ENCODE measurements at places on chromosomes 12 and 14.

DNA sequence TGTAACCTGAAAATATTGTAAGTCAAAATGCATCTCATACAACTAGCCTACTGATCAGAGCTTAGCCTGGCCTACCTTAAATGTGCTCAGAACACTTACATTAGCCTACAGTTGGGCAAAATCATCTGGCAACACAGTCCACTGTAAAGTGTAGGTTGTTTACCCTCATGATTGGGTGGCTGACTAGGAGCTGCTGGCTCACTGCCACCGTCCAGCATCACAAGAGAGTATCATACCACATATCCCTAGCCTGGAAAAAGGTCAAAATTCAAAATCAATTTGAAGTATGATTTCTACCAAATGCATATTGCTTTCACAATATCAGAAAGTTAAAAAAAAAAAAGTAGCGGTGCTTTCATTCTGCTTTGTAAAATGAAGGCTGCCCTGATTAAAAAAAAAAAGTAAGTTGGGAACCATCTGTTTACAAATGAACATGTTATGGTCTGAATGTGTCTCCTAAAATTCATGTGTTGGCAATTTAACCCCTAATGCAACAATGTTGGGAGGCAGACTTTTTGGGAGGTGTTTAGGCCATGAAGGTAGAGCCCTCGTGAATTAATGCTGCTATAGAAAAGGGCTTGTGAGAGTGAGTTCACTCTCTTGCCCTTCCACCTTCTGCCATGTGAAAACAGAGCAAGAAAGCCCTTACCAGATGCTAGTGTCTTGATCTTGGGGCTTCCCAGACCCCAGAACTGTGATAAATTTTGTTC lies 211.8 kb downstream of the PPM1H start:
- DNase-seq = peak; percentile 47

GRCh38 chr12:5031958-5032357 lies 11.7 kb upstream of the KCNA5 start:
- DNase-seq = no peak

DNA sequence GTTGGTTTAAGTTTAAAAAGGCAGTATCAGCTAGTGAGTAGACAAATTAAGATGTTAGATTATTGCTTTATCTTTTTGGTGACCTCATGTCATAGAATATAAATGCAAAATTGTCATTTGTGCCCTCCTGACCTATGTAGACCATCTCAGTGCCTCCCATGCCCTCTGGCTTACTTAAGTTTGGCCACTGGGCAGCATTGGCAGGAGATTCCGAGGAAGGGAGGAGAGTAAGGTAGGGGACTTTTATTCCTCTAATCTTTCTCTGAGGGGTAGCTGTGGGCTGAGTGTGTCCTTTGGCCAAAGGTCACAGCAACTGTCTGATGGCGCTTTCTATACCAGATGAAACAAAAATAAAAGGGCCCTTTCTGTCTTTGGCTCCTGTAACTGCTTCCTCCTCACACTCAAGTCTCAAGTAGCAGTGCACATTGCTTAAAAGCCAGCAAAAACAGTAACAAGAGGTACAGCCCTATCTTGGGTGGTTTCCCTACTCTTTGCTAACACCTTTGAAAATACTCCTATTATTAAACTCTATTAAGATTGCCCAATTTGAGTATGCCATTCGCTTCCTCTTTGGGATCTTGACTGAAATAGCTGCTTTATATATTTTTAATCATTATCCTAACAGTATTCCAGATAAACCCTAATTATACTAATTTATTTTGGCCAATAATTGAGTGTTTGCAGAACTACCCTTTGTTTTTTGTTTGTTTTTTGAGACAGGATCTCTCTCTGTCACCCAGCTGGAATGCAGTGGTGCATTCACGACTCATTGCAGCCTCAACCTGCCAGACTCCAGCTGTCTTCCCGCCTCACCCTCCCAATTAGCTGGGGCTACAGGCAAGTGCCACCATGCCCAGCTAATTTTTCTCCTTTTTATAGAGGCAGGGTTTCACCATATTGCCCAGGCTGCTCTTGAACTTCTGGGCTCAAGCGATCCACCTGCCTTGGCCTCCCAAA lies 56.5 kb upstream of the KCNH3 start:
- peak; percentile 39 for DNase-seq

DNA sequence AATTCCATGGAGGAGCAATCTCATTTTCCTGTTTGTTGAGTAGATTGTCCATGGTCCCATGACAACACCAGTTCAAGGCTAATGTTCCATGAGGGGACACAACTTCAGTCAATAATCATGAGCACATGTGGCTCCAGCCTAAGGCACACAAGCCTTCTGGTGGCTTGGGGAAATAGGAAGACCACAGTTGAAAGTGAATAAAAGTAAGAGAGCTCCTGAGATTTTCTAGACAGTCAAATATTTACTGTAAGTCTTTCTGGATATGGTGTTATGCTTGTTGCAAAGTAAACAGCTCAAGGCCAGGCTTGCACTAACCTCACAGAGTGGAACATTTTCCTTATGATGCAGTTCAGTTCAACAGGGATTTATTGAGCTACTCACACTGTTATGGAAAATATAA lies 206.9 kb upstream of the SLC38A2 start:
- no peak for DNase-seq

- DNase-seq = no peak
Measured at GRCh38 chr12:86104087-86104486, 152.1 kb downstream of the MGAT4C start.

DNA sequence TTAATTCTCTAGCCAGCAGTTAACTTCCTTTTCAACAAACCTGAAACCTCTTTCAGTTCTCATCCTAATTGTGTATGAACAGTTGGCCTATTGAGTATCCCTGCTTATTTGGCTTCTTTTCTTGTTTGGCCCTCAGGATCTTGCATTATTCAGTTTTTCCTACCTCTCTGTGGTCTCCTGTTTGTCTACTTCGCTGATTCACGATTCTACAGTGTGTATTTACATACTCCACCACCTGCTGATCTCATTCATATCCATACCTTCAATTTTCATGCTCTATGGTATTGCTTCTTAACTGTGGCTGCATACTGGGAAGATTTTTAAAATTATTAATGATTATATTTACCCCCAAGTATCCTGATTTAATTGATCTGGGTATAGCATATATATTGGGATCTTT lies 56.4 kb downstream of the RASSF9 start:
- no peak for DNase-seq

DNA sequence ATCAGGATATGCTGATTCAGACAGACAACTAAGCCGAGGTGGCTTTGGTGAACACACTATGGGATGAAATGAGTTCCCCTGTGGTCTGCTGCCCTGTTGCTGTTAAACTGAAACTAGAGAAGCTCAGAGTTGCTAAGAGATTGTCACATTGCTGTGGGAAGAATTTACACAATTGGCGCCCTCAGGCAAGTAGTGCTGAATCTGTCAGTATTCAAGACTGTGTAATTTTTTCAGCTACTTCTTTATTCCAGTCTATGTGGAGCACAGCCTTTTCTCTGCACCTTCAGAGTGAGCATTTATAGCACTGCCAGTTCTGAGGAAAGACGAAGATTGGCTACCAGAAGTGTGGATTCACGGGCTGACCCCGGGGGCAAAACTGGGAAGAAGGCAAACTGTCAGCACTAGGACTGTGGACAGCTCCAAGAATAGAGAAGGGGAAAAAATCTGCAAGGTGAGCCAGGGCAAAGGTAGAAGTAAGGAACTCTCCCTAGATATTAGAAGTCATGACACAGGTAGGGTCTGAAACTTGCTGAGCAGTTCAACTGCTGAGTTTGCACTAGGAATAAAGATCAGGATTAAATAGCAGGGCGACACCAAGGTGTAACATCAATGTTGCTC lies 218.8 kb upstream of the TMPO start:
- peak; percentile 2 for DNase-seq

DNA sequence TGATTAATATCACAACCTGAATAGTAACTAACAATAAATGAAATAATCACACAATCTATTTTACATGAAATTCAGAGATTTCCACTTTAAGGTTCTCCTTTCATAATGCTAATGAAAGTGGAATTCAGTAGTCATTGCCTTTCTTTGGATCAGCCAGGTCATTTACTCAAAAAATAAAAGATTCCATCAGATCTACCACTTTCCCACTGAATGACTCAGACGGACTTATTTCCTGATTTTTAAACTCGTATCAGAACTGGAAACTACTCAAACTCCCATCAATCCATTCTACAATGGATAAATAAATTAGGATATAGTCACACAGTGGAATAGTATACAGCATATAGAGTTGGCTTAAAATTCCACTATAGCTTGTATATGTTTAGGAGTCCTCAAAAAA lies 237.1 kb downstream of the MED13L start:
- peak; percentile 37 for DNase-seq

DNA sequence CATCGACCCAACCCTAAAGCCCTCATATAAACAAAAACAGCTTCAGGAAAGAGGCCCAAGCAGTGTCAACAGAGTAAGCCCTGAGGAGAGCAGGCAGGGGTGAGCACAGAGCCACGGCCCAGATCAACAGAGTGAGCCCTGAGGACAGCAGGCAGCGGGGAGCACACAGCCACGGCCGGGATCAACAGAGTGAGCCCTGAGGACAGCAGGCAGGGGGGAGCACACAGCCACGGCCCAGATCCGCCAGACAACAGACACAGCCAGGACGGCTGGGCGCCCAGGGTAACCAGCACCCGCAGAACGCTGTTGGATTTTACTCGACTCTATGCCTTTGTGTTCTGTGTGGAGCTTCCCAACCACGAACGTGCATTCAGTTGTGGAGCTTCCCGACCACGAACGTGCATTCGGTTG lies 15.0 kb downstream of the CCDC85C start:
- no peak for DNase-seq

DNA sequence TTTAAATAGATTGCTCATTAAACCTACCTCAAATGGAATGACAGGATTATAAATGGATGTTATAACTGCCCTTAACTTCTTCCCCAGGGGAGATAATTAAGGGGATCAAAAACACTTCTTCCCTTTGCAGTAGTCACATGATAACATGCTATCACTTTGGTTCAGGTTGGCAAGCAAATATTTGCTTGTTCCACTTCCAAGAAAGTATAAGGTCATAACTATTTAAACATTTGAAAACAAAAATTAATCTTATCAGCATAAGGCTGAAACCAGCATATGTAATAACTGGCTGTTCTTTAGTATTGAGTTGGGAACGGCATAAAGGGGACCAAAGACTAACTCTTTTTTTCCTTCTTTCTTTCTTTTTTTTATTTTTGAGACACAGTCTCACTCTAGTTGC lies 2.4 kb upstream of the LYZ start:
- DNase-seq = no peak

DNA sequence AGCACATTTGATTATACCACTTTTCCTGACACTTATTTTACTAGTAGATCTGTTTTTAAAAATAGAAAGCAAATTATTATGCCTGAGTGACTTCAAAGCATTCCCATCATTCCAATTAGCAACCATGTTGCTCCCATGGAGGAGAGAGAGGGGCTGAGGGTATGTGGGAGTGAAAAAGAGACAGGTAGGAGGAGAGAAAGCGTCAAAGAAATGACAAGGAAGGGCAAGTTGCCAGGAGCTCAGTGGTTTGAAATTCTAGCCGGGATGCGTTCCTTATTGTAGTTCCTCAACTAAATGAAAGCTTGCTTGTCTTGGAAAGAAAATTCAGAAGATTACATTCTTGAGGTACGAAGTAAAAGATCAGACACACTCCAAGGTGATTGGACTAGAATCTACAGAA lies 92.4 kb upstream of the PKP2 start:
- no peak for DNase-seq

GRCh38 chr12:16159571-16159970 lies 117.9 kb downstream of the SLC15A5 start:
- no peak for DNase-seq

GRCh38 chr12:857611-858010 lies 91.9 kb downstream of the RAD52 start:
- peak; percentile 78 for DNase-seq

- DNase-seq = no peak
Measured at GRCh38 chr14:32934073-32934880, 4.4 kb upstream of the NPAS3 start.

- peak; percentile 89 for DNase-seq
Measured at GRCh38 chr12:8628731-8629130, 16.1 kb upstream of the AICDA start.

DNA sequence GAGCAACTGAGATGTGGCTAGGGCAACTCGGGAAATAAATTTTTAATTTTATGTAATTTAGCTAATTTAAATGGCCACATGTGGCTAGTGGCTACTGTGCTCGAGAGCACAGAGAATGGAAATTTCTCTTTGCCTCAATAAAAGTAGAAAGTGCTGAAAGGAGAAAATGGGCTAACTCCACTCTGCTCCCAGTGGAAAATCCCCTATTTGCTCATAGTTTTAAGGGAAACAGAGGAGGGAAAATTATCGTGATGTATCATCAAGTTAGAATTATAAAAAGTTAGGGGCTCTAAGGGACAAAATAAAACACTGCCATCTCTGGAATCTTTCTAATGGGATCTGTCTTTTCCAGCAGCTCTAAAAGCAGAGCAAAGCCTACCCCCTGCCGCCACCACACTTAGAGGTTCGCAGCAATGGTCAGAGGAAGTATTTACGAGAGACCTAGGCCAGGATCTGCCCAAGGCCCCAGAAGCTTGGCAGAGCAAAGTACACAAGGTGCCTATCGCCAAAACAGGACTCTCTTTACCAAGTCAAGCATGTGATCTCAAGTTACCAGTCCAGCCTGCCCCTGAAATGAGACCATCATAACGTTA lies 220.7 kb downstream of the PPM1H start:
- DNase-seq = no peak

GRCh38 chr12:93358058-93358457 lies 19.7 kb upstream of the NUDT4 start:
- no peak for DNase-seq

GRCh38 chr14:61533513-61534255 lies 161.6 kb upstream of the HIF1A start:
- DNase-seq = no peak

GRCh38 chr12:68237078-68237477 lies 11.5 kb upstream of the IL26 start:
- no peak for DNase-seq

- no peak for DNase-seq
Measured at GRCh38 chr12:42933461-42934081, 344.0 kb upstream of the PRICKLE1 start.

DNA sequence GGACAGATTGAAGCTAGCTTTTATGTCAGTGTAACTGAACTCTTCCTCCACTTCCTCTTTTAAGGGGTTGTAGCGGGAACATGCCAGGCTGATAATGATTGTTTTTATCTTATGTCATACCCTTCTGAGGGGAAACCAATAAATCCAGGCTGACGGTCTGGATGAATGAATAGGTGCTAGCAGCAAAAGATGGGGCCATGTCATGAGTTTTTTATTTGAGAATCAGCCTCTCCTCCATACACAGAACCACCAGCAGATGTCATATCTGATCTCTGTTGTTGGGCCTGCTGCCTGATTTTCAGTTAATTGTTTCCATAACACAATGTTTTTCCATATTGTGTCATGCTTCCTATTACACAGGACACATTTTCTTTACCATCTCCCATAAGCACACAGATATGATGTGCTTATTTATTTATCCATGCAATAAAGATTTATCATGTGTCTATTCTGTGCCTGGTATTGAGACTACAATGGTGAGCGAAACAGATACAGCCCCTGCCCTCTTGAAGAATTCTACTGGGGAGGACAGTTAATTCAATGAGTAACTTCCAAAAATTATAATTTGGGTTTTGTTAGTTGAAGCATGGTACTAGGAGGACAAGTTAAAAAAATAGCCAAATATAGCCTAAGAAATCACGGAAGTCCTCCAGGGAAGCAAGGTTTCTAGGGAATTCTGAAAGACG lies 33.6 kb upstream of the CRY1 start:
- peak; percentile 41 for DNase-seq

GRCh38 chr14:77145975-77146740 lies 4.6 kb upstream of the ZDHHC22 start:
- no peak for DNase-seq

GRCh38 chr12:93634416-93634815 lies 42.8 kb upstream of the CRADD start:
- peak; percentile 52 for DNase-seq

- no peak for DNase-seq
Measured at GRCh38 chr12:30003321-30003720, 219.6 kb upstream of the TMTC1 start.

Measured in fibroblast of skin of back (primary cell).